Stimulated activated CD8-positive, alpha-beta memory T cell treated with anti-CD3 and anti-CD28 coated beads, Interleukin-4, amount 100 ng/mL, for 4 hours (primary cell): ENCODE measurements at places on chromosomes 7 and 10.

DNA sequence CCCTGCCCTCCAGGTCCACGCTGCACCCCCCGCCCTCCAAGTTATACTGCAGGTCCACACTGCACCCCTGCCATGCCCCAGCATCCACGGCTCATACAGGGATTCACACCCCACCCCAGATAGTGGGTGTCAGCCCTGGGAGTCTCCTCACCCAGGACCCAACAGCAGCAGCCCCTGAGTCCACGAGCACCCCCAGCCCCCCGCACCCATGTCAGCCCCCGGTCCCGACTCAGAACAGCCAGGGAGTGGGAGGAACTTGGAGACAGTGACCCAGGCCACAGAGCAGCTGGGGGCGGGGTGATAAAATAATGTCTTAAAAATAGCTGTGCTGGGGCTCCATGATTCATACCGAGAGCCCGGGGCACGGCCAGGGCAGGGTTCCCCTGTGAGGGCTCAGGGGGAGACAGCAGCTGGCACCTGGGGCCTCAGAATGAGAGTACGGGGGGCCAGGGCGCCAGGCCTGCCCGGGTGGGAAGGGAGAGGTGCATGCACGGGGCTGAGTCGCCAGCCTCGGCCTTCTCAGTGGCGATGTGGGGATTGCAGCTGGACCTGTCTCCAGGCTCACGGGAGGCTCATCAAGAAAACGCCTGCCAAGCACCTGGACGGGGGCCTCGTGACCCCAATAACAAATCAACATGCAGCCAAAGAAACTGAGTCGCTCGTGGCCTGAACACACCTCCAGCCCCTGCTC is 29.8 kb downstream of the ADAP1 start:
- peak; percentile 70 for DNase-seq

GRCh38 chr10:53899463-53900160 is 901.4 kb downstream of the PCDH15 start:
- no peak for DNase-seq

DNA sequence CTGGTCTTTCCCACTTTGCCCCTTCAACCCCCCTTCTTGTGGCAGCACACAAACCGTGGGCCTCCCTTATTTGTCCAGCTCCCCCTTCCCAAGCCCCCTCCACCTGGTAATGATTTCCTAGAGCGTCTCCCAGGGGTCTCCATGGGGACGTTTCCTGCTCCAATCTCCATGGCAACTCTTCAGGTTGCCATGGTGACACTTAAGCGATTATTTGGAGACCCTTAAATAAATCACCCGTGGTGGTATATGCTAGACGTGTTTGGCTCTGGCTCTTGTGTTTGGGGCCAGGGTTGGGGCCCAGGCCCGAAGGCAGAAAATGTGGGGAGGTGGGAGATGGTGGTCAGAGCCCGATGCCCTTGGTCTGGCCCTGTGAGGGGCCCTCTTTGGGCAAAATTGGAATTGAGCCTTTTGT is 41.1 kb upstream of the DLG5 start:
- no peak for DNase-seq

GRCh38 chr10:122264436-122264835 is 6.7 kb upstream of the BTBD16 start:
- DNase-seq = no peak

- DNase-seq = no peak
Measured at GRCh38 chr10:101301111-101301731, 52.7 kb upstream of the BTRC start.

- DNase-seq = no peak
Measured at GRCh38 chr10:114045136-114046086, 1.7 kb downstream of the ADRB1 start.

DNA sequence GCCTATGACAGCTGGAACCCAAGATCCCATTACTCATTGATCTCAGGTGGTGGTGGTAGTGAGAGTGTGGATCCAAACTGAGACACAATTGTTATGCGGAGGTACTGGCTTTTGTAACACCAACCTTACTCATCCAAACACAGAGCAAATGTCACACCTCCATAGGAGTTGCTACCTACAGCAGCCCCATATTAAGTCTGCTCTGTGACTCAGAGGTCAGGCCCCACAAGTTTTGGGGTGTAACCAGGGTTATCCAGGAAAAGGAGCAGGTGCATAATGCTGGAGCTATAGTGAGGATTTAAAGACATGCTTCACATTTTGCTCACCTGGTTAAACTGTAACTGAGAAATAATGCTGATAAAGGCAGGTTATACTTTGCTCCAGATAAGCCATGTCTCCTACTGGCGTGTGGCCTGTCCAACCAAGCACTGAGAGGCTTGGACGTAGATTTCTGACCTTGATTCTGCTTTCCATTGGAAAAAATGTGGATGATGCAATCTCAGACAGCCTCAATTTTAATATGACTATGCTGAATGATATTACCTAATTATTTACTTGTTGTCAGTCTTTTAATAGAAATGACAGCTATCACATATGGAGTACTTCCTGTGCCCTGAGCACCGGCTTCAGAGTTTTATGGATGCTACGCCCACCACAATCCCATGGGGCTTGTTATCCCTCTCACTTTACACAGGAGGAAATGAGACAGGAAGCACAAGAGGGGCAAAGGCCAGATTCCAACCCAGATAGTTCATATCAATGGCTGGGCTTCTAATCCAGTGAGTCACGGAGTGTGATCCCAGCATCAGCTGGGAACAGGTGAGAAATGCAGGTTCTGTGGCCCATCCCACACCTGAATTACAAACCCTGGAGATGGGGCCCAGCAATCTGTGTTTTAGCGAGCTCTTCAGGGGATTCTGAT is 181.3 kb downstream of the CHN2 start:
- DNase-seq = no peak

GRCh38 chr10:13969792-13970140 is 361.0 kb downstream of the FRMD4A start:
- no peak for DNase-seq

DNA sequence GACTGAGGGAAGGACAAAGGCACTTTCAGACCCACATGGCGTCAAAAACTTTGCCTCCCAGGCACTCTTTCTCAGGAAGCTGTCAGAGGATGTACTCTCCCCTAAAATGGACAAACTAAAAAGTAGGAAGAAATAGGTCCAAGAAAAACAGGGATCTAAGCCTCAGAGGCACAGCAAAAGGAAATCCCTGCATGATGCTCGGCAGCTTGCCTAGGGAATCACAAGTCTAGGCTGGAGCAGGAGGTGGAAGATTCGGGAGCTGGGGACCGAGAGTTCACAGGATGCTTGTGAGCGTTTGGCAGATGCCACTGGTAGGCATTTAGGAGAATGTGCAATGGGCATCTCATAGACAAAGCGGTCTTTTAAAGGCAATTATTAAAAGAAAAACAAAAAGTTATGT is 60.8 kb downstream of the ATXN7L1 start:
- DNase-seq = no peak

GRCh38 chr7:155951554-155952158 is 139.4 kb upstream of the SHH start:
- DNase-seq = no peak

GRCh38 chr7:154837087-154837486 is 165.8 kb downstream of the PAXIP1 start:
- DNase-seq = no peak

GRCh38 chr7:6179620-6180343 is 92.6 kb downstream of the CYTH3 start:
- no peak for DNase-seq

- no peak for DNase-seq
Measured at GRCh38 chr7:150939052-150939451, 39.1 kb downstream of the KCNH2 start.

GRCh38 chr10:93384006-93384405 is 98.1 kb downstream of the MYOF start:
- no peak for DNase-seq

DNA sequence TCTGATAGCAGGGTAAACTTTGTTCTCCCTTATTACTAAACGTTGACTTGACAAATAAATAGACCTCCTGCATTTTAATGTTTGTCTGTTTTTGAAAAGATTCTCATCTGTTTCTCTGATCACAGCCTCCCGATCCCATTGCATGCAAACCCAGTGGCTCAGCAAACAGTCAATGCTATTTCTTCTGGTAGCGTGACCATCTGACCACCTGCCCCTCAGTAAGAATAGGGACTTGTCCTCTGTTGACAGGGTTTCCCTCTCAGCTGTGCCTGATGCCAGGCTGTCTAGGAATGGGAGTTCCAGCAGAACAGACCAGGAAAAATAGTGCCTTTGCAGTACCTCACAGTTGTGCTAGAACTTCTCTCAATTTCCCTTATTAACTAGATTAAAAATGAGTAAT is 40.7 kb upstream of the EBLN1 start:
- DNase-seq = no peak
